Activated CD8-positive, alpha-beta memory T cell treated with anti-CD3 and anti-CD28 coated beads for 48 hours (primary cell): ENCODE measurements at places on chromosomes 4 and X.
A peak's percentile ranks its signal among the peaks of the same experiment; 100 is the strongest.

GRCh38 chrX:135340831-135341230 lies 31.6 kb downstream of the ETDC start:
- DNase-seq, result no peak

DNA sequence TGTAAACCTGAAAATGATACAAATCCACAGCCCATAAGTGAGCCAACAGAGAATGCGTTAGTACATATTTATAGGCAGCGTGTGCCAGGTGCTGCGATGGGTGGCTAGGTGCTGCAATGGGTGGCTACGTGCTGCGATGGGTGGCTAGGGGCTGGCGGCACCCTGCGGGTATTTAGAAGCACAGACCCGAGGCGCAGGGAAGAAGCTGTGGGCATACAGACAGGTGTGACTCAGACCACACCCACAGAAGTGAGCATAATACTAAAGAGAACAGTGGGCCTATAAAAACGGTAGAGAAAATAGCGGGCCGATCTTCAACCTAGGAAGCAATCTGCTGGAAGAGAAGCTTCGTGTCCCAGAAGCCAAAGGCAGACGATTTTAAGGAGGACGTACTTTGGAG lies 81.1 kb downstream of the FAT1 start:
- no peak for DNase-seq

DNA sequence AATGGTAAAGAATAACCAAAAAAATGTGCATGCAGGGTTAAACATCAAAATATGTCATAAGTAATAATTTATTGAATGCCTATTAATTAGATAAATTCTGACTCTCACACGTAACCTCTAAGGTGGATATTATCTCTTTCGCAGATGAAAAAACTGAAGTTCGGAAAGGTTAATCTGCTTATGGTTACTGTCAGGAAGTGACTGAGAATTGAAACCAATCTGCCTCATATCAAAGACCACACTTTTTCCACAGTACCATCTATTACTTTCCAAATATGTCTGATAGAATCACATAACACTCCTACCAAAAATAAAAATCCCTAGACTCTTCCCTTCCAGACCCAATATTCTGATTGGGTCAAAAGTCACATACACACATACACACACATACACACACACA lies 6.2 kb downstream of the CHIC2 start:
- DNase-seq, result no peak

DNA sequence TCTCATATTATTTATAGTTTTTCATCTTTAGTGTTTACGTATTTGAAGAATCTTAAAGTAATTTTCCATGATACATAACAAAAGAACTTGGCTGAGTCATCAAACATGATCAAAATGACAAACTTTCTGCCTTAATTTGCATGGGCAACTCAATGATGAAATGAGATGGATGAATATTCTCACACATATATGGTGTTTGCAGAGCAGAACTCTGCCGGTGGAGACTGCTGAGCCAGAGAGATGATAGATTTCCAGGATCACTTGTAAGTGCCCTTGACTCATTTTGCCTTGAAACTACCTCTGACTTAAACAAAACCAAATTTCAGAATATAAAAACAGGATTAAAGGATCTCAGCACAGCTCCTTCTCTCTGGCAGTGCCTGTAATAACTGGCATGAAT lies 38.2 kb downstream of the TRPC3 start:
- DNase-seq, result no peak

DNA sequence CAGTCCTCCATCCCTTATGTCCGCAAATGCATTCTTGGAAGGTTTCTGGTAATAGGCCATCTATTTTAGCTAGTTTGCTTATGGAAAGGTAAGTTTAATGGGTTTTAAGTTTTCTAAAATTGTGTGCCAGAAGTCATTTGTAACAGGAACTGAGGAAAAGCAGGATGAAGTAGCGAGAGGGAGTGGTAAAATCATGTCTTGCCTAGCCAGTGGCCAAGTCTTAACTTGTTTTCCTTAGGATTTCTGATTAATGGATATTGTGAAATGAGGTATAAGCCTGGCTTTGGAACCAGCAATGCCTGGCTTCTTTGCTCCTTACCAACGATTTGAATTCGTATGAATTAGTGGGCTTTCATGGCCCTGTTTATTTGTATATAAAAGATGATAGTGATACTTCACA lies 7.3 kb downstream of the SEC24B start:
- DNase-seq, result no peak

DNA sequence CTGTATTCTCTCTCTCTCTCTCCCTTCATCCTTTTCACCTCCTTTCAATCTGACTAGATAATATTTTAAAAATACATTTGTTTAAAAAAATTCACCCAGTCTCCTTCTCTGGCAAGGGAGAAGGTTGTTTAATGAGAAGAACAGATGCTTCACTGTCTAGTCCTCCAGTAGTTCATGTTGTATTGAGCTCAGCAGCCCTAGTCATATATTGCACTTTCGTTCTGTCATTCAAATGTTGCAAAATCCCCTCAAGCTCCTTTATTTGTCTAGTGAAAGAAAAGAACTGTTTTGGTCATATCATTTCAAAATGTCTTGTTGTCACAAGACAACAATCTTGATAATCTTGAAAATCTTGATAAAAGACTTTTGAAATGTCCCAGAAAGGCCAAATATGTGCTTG lies 248.0 kb downstream of the GALNTL6 start:
- no peak for DNase-seq

GRCh38 chrX:150268839-150269355 lies 94.2 kb upstream of the MAMLD1 start:
- no peak for DNase-seq

GRCh38 chr4:11669156-11669555 lies 240.5 kb upstream of the HS3ST1 start:
- DNase-seq, result no peak

DNA sequence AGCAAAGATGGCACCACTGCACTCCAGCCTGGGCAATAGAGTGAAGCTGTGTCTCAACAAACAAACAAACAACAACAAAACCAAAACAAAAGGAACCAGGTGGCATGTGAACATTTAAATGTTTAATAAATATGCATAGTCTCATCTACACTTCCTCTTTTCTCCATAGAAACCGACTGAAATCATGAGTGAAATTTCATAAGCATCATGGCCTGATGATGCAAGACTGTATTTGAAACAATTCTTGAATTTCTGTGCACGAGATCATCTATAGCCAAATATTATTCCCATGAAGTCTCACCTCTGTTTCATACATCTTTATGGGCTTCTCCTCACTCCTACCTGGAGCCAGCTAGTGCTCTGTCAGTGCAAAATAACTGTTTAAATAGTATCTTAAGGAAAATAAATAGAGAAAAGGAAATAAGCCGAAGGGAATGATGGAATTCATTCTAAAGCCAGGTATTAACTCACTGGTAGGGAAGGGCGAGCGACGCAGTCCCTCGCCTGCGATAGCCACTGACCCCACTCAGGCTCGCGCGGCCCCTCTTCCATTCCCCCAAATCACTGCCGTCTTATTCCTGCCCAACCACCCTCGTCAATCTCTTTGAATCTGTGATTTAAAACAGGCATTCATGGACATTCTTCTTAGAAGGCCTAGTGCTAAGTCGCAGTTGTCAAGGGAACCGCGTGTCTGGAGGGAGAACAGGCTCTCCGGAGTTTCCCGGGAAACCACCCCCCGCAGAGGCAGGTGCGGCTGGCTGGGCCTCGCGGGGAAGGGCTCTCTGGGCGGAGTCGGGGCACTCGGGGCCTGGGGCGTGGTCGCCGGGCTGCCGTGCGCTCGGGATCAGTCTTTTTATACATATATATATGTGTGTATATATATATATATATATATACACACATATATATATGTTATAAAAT lies 52.4 kb upstream of the TRIM2 start:
- DNase-seq, result peak; percentile 29
